SHP77 treated with DMSO at 0.1 percent for 48 hours (cell line): ENCODE measurements at places on chromosomes 2 and 18.

GRCh38 chr2:23480957-23481797 is 96.2 kb downstream of the KLHL29 start:
- DNase-seq = no peak

- DNase-seq = no peak
Observed at GRCh38 chr2:70730730-70731129, 37.3 kb downstream of the ADD2 start.

GRCh38 chr18:34913837-34914661 is 127.2 kb upstream of the MAPRE2 start:
- DNase-seq = no peak

DNA sequence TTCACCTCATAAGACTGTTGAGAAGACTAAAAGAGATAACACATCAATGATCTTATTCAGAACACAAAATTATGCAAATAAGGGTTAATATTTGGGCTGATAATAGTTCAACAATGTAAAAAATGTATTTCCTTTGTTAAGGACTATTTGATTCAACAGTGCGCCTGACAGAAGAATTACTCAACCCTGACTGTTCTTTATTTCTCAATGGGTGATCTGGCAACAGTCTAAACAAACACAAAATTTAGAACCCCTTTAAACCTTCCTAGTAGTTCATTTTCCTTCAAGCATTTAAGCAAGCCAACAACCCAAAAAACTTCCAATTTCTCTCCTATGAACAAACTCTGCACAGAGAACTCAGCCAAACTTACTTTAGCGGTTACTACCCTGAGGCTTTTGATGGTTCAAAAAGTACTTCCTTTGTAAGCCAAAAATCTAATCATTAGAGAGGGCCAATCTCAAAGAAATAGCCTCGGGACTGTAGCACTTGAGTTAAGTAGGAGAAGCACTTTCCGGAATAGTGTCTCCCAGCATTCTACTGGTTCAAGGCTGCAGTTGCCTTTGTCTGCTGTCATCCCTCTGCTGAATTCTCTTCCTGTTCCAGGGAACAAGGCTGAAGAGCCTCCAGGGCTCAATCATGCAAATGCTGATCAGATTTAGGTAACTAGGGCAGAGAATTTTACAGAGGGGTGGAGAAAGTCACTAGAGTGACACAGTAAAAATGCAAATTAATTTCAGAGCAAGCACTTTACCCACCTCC is 40.9 kb upstream of the MAPK4 start:
- DNase-seq = no peak

GRCh38 chr2:234712421-234712935 is 215.6 kb upstream of the ARL4C start:
- DNase-seq = no peak

DNA sequence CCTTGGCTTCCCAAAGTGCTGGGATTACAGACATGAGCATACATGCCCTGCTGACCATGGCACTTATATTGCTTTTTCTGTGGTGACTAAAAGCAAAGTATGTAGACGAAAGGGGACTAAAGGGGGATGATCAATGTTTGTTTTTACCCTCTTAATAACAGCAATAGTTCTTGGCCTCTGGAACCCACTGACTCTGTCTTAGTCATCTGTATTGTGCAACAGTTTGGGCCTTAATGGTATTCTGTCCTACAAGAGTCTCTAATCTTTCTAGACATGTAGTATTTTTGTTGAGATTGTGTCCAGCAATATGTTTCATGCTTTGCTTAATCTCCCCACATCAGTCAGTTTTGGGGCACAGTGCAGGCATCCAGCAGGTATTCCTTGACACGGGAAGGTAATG is 359.9 kb upstream of the FANCL start:
- DNase-seq = no peak
